NCI-H1694 (cell line): ENCODE measurements at places on chromosomes 5 and 9.

DNA sequence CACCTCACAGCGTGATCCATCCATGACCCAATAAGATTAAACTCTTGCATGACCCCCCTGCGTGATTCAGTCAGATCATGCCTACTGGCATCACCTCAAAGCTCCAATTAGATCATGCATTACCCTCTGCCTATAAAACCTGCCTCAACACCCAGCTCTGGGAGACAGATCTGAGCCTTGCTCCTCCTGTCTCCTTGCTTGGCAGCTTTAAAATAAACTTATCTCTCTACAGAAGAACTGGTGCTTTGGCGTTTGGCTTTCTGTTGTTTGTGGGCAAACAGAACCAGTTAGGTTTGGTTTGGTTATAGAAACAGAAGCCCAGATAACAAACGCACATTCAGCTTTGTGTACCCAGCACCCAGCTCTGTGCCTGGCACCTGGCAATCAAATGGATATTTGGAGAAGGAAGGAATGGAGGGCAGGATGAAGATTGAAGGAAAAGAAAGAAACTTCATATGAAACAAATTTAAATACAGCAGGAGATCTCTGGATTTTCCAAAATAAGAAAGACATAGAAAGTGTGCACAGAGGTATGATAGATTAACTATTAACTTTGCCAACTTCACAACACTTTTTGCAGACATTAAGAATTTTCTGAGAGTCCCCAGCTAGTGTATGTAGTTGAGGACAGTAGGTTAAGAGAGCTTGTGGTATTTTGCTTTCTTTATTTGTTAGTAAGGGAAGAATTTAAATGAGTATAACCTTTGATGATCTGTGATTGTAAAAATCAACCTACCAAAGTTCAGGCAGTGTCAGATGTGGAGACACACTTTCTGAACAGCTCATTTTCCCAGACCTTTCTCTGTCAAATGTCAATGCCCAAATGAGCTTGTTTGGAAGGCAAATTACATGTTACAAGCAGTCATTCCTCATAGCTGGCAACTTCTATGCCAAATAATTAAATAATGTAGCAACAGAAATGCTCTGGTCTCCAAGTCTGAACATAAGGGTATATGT lies 102.1 kb upstream of the ASTN2 start:
- DNase-seq: no peak

- no peak for DNase-seq
These were observed 104.8 kb downstream of the PDE6A start for GRCh38 chr5:149839761-149840160.

DNA sequence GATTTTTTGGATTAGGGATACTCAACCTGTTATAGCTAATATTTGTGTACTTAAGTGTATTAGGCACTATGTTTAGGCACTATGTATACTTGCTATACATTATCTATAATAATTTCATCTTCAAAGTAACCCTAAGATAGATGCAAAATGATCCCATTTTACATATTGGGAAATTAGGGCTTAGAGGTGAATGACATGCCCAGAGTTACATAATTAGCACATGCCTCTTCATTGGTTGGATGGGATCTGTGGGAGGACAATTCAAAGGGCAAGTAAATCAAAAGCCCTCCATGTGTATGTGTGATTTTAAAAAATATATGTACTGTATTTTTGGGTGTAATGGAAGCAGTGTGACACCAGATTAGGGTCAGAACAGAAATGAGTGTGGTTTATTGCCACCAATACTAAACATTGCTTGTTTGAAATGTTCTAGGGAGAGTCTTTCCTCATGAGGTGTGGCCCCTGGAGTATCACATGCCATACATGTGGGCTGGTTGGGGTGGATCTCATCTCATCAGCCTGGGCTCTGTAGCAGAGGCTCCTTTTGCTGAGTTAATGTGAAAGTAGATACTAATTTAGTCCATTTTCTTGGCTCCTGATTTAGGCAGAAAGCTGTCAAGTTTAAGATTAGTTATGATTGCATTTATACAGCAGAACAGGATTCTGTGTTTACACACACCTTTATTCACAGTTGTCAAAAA lies 5.5 kb downstream of the C9orf85 start:
- DNase-seq: no peak

GRCh38 chr5:177392765-177393164 lies 7.7 kb downstream of the PFN3 start:
- DNase-seq: no peak

DNA sequence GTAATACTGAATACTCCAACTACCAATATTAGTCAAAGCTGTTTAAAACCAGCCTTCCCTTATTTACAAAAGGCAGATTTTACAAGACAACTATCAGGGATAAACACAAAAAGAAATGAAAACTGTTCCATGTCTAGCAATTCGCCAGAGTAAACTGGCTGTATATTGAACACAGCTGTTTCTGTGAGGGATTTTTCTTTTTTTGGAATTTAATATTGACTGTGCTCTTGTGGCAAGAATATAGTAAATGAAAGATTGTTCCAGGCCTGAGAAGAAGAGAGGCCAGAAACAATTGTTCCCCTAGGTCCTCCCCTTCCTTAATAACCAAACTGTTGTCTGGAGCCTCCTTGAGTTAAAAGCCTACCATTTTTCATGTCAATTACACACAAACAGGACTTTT lies 188.6 kb downstream of the PDE4D start:
- no peak for DNase-seq

GRCh38 chr5:134594336-134594735 lies 38.3 kb downstream of the SAR1B start:
- no peak for DNase-seq

DNA sequence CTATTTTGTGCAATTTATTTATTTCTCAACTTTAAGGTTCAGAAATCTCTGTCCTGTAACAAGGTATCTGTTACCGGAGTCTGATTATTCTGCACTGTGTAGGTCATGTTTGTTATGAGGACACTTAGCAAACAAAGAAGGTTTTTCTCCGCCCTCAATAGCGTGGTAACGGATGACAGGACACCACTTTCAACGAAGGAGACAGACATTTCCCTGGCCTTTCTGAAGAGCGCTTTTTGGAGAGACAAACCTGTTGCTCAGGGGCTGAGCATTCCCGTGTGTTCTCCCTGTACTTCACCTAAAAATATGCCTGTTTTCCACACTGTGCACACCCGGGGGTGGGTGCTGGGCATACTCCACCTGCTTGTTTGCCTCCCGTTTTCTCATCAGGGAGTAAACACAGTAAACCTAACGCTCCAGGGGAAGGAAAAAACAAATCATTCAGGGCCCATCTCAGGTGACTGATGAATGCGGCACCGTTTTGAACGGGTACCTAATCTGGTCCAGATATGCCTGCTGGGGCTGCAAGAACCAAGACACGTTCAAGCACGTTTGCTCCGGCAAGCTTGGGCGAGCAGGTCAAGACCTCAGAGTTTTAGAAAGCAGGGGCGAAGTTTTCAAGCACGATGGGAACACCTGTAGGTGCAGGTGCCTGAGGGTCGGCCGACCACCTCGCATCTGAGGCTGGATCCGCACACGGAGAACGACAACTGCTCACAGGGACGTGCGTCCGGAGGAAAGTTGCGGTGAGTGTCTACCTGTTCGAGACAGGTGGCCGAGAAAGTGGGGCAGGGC lies 859 bp downstream of the RETREG1 start:
- DNase-seq: no peak

GRCh38 chr5:98770209-98770910 lies 3.1 kb upstream of the RGMB start:
- DNase-seq: no peak

DNA sequence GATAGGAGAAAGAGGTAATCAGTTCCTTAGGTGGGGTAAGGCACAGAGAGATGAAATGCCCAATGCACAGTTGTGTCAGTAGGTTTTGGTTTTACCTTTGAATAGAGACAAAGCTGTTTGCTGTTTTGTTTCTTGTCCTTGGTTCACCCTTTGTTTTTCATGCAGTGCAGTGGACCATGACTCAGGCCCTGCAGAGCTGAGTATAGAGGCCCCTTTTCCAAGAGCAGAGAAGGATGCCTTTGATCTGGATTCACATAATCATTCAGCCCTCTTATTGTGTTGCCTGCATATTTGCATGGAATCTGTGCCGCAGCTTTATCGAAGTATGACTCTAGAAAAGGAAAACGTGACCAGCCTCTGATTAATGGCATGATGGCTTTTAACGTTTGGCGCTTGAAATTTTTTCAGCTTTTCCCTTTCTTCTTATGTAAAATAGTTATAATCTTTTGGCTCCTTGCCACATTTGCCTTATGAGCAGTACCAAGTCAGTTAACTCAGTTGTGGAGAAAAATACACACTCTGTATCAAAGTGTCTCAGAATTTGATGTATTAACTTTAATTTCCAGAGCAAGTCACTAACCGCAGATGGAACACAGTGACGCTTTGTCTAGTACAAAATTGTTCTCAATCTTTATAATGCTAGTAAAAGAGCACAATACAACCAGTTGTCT lies 197.6 kb downstream of the KDM4C start:
- no peak for DNase-seq
